ENCODE measurements at places on chromosomes 4 and X.

DNA sequence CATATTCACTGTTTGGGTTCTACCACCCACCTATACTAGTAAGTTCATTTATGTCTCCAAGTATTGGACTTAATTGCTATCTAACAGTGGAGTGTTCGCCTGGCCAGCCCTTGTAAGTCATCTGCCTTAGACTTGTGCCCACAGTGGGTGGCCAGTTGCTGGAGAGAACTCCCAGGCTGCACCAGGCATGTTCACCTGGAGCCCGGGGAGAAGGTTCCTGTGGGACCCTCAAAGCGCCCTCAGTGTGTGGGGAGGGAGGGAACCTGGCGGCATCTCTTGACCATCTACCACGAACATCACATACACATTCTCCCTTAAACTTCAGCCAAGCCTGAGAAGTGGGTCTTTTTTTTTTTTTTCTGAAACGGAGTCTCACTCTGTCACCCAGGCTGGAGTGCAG is 138.1 kb downstream of the CPZ start:
- no peak for DNase-seq

DNA sequence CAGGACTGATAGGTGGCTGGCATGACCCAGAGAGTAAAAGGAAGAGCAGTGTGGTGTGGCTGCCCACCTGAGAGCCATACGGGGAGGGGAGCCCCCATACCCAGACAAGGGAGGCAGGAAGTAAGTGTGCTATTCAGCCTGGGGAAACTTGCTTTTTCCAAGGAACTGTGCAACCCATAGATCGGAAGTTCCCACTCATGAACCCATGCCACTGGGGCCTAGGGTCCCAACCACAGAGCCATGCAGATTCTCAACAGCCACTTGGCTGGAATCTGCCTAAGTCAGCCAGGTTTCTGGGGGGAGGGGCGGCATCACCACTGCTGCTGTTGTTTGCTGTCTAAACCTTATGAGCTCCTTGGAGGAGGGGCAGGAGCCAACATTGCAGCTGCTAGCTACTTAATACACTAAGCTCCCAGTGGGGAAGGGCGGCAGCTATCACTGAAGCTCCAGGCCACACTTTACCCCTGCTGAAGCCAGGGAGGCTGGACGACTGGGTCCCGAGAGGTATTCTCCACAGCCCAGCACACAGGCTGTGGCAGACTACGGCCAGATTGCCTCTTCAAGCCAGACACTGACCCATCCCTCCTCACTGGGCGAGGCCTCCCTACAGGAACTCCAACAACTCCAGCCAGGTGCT is 410.4 kb downstream of the INPP4B start:
- no peak for DNase-seq

GRCh38 chr4:86892636-86892960 is 376 bp upstream of the C4orf36 start:
- no peak for DNase-seq

DNA sequence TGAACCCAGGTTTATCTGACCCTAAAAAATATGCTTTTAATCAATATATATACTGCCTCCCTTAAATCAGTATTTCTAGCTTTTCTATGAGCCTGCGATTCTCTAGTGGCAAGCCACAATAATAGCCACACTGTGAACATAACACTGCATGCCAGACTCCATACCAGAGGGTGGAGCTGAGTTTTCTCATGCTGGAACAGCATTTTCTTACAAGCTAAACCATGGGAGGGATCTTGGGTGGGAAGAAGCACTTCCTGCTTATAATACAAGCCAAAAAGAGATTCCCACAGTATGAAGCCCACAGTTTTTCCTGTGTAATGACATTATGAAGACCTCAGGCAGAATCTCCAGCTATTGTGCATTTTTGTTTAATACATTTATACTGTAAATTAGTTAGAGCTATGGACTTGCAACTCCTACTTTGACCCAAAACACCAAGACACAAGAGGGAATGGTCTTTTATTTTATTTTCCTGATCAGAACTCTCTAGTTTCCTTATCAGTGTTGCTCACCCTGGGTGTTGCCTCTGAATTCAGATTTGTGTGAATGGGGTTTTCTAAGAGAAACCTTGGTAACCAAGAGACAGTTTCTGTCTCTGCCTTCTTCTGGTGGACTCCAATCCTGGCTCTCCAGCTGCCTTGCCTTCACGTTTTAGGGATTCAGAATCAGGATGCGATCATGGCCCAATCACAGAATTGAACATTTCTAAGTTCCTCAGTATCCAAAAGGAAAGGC is 74.5 kb upstream of the EOLA2 start:
- peak; percentile 65 for DNase-seq

- DNase-seq = peak; percentile 12
Observed at GRCh38 chr4:21512353-21512752, 436.2 kb downstream of the KCNIP4 start.

GRCh38 chr4:76266627-76267026 is 15.1 kb downstream of the FAM47E start:
- DNase-seq = no peak

- DNase-seq = peak; percentile 69
Observed at GRCh38 chr4:73776321-73776729, 36.0 kb downstream of the CXCL8 start.

GRCh38 chrX:100316987-100317386 is 93.1 kb downstream of the PCDH19 start:
- peak; percentile 76 for DNase-seq

GRCh38 chr4:139515531-139515958 is 40.5 kb downstream of the SETD7 start:
- no peak for DNase-seq

DNA sequence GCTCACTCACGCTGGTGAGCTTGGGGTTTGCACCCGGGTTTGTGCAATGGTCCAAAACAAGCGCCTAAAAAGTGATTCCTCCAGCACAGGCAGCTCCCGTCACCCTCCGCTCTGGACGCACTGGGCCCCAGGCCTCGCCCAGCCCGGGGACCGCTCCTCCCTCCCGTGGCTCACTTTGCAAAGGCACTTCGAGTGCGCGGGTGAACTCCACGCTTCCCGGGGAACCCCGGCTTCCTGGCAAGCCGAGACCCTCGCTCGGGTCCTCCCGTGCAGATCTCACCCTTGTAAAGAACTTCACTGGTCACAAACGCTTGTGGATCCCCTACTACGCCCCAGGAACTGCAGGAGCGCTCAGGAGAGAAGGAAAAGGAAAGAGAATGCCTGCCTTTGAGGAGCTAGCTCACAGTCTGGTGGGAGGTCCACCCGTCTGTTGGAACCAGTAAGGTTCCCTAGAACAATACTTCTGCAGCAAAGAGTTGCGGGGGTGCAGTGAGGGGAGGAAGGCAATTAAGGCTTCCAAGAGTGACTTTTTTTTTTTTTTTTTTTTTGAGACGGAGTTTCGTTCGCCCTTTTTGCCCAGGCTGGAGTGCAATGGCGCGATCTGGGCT is at the start of gene CTPS2:
TSS of gene CTPS2 (minus strand) at position 122 of the 608 bp plus-strand sequence. CDS start 9,767 bp downstream, outside the sequence.
- peak; percentile 55 for DNase-seq

DNA sequence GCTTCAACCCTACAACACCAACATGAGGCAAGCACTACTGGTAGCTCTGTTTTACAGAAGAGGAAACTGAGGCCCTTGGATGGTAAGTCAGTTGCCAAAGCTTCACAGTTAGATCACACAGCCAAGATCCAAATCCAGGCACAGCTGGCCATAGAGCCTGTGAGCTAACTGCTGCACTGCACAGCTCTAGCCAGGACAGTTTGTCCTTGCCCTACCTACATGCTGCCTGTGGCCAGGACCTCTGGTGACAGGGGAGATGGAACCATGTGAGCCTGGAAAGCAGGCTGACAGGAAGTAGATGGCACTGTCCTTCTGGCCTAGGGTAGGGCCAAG is 257.8 kb downstream of the FBXW7 start:
- DNase-seq = no peak

DNA sequence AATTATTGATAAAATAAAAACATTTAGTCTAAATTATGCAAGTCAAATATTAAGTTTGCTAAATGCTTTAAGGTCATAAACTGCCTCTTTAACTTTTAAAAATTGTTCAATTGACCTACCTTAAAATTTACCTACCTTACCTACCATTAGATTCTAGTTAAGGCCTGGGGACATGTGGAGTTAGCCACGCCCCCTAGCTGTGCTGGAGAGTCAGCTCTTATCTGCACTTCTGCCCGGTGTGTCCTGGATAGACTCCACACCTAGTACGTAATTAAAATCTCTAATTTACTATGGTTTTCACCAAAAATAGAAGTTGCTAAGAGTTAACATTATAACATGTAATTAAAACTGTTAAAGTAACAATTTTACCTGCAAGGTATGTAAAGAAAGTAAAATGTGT is 22.7 kb downstream of the TENM3 start:
- no peak for DNase-seq

- DNase-seq = no peak
Observed at GRCh38 chr4:53499791-53500190, 91.5 kb downstream of the LNX1 start.

DNA sequence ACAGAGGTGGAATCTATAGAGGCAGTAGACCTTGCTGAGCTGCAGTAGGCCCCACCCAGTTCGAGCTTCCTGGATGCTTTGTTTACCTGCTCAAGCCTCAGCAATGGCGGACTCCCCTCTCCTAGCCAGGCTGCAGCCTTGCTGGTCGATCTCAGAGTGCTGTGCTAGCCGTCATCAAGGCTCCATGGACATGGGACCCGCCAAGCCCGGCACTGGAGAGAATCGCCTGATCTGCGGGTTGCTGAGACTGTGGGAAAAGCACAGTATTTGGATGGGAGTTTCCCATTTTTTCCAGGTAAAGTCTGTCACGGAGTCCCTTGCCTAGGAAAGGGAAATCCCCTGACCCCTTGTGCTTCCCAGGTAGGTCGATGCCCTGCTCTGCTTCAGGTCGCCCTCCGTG is 124.8 kb upstream of the KLF8 start:
- no peak for DNase-seq

DNA sequence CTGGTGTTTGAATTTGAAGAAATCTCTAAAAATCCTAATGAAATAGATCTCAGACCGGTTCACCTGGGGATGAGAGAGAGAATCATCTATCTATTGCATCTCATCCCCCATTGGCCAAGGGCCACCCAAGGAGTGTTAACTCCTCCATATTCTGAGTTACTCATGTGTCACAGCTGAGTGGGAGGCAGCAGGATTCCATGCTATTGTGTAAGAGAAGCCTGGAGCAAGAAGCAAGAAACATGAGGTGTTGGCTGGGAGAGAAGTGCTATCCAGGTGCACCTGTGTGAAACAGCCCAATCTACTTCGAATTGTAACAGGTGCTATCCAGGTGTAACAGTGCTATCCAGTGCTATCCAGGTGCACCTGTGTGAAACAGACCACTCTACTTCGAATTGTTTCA is 150.3 kb upstream of the MAOA start:
- no peak for DNase-seq

GRCh38 chr4:121139533-121140222 is 24.4 kb downstream of the TNIP3 start:
- DNase-seq = peak; percentile 75

DNA sequence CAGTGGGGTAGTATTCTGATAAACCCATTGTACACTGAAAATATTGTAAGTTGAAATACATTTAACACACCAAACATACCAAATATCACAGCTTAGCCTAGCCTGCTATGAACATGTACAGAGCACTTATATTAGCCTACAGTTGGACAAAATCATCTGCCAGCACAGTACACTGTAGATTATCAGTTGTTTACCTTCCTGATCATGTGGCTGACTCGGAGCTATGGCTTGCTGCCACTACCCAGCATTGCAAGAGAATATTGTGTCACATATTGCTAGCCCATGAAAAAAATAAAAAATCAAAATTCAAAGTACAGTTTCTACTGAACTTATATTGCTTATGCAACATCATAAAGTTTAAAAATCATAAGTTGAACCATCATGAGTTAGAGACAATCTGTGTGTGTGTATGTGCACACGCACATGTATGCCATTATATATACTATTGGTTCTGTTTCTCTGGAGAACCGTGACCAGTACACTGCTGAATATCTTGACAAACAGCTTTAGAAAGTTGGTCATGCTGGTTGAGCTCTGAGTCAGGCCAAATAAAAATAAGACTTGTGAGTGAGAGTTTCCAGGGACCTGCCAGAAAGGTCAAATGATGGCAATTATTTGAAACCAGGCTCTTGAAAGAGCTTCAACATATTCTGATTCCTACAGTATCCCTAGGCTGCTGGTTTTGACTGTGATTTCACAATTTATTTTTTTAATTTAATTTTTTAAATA is 238.5 kb downstream of the PRR32 start:
- DNase-seq = no peak

GRCh38 chr4:183823434-183823833 is 81.7 kb upstream of the STOX2 start:
- peak; percentile 66 for DNase-seq

DNA sequence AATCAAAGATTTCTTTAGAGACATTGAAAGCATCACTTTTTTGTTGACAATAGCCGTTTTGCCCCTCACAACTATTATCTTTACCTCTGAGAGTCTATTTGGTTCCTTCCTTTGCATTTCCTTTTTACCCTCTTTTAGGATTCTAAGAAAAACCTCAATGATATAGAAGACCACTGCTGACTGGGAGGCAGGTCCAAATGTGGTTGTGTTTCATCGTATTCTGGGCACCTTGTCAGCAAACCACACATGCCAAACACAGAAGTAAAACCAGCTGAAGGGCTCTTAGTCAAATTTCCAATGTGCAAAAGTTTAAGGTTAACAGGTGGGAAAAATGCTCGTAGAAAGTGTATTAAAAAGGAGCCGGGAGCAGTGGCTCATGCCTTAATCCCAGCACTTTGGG is 5.1 kb upstream of the PRMT9 start:
- no peak for DNase-seq

- DNase-seq = no peak
Observed at GRCh38 chr4:99961711-99962110, 11.6 kb upstream of the H2AZ1 start.

GRCh38 chrX:153673428-153674218 is at the start of gene PNCK:
TSS of gene PNCK (minus strand) at chrX:153673813. CDS start at chrX:153673076, 737 bp downstream.
- no peak for DNase-seq

DNA sequence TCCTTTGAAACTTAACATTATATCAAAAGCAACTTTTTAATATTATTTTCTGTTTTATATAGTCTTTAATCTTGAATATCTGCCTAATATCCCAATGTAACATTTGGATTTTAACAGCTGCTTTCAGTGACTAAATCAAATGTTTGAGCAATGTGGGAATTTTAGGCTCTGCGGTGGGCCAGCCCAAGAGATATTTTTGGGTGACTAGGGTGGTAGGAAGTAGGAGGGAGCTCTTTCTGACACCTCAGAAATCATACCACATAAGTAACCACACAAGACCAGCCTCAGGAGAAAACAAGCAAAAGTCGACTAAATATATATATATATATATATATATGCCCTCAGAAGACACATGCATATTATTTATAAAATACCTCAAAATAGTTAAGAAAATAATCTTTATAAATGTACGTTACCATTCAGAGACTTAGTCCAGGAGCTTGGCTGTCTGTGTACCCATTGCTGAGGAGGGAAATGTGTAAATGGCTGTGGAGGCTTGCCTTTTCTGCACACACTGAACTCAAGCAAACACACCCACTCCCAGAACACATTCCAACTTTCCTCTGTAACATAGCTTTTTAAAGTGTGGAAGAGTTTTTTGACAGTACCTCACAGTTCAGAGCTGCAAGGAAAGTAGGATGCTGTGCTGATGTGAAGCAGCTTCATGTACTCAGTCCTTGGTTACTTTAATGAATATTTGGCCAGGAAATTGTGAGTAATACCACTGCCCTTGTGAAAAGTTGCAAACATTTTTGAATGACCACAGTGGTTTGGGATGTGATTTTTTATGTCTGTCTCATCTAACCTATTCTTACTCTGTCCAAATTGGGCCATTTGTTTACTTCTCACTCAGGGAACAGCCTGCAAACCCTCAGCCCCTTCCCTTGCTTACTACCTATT is at the start of gene RTL3:
TSS of gene RTL3 (minus strand) at position 484 of the 900 bp plus-strand sequence. CDS start 908 bp downstream, outside the sequence.
- DNase-seq = peak; percentile 90

- peak; percentile 49 for DNase-seq
Observed at GRCh38 chrX:1249101-1249887, 19.3 kb upstream of the CSF2RA start.

Measured in fibroblast of skin of back (primary cell).